Suppressor macrophage treated with lipopolysaccharide for 1 hour (primary cell): ENCODE measurements at places on chromosomes 4 and X.

DNA sequence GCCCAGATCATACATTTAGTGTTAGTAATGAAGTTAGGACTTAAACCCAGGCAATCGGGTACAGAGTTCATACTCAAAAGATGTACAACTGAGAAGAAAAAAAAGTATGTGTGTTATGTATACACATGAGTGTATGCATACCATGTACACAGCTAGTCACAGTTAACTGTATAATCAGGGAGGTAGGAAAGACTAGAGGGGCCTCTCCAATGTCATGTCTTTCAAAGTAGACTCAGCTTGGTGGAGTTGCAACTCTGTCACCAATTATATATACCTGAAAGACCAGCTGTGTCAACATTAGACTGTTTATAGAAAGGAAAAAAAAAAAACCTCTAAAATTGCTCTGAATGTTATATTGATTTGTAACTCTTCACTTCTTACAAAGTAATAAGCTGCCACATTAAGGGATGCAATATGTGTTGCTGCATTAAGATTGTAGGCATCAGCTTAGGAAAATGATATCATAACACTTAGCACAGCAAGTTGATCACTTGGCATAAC, 167.5 kb downstream of the DCTD start:
- DNase-seq, result no peak

- no peak for DNase-seq
These were observed 381 bp downstream of the TXK start for GRCh38 chr4:48133669-48134068.

- no peak for DNase-seq
These were observed 1.8 kb downstream of the IQSEC2 start for GRCh38 chrX:53279296-53280237.

DNA sequence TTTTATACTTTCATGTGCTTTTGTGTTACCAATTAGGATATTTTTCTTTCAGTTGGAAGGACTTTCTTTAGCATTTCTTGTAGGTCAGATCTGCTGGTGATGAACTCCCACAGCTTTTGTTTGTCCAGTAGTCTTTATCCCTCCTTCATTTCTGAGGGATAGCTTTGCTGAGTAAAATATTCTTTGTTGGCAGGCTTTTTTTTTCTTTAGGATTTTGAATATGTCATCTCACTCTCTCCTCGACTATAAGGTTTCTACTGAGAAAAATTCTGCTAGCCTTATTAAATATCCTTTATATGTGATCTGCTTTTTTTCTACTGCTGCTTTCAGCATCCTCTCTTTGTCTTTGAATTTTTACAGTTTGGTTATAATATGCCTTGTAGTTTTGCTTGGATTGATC, 49.6 kb upstream of the POF1B start:
- no peak for DNase-seq

DNA sequence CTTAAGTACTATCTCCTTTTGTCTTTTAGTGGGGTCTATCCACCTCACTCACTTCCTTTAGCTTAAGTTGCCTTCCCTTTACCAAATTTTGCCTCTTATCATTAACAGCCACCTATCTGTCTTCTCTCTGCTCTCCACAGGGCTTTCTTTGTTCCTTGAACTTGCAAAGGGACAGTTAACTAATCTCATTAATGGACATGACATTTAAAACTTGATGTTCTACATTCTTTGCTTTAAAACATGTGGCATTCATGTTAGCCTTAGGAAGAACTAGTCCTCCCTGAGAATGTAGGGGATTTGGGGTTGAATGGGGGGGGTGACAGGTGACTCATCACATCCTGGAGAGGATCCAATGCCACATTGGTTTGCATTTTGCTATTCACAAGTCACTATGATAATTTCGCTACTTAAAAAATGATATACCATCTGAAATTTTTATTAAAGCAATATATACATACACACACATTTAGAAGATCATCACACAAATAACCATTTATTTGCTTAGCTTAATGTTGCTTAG, 41.0 kb upstream of the DMD start:
- no peak for DNase-seq

DNA sequence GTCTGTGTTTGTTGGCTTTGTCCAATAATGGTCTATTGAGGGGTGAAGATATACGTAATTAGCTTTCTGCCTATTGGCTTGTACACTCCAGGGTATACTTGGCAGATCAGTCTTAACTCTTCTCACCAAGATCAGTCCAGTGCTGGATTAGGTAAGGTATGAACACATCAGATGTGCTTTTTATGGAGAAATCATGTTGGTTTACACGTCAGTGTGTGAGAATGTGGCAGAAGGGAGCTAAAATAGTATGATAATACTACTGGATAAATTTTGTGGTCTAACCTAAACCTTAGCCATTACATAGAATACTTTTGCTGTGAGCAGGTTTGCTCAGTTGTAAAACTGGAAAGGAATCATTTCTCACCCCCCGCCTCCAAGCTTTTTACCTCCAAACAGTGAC, 4.2 kb downstream of the PDHA1 start:
- DNase-seq, result no peak

DNA sequence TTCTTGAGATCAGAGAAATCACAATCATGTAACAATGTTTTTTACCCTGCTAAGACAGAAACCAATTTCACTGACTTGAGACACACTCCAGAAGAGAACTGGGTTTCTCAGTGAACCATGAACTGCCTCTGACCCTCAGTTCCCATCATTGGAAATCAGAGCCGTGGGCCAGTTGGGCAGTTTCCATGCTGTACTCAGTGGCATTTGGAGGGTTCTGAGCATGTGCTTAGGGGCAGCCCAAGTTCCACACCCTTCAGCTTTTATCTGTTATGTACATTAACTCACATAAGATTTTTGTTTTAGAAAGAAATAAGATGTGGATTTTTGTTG, 77.9 kb downstream of the BTC start:
- DNase-seq, result no peak

- DNase-seq, result no peak
These were observed 736.5 kb upstream of the FTHL17 start for GRCh38 chrX:31808357-31808756.

GRCh38 chr4:134627366-134627765, 425.8 kb upstream of the PABPC4L start:
- no peak for DNase-seq

- DNase-seq, result peak; percentile 16
These were observed 116.1 kb downstream of the REELD1 start for GRCh38 chr4:146330392-146330791.

DNA sequence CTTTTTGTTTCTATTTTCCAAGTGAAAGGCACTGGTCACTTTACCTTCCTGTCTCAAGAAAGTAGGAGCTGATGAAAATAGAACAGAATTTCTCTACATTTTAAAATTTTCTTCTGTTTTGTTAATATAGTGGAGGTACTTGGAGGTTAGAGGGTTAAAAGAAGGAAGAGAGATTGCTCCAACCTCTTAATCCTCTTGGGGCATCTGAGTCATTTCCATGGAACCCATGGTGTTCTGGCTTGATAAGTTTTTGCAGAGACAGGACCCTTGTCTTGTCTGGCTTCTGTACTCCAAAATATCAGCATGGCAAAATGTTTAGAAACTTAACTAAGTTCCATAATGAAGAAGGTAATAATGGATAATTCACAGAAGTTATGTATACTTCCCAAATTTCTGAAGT, 727.2 kb downstream of the C4orf33 start:
- DNase-seq, result no peak
